AG04449 (cell line): ENCODE measurements at places on chromosomes 7 and 10.
A peak's percentile ranks its signal among the peaks of the same experiment; 100 is the strongest.

DNA sequence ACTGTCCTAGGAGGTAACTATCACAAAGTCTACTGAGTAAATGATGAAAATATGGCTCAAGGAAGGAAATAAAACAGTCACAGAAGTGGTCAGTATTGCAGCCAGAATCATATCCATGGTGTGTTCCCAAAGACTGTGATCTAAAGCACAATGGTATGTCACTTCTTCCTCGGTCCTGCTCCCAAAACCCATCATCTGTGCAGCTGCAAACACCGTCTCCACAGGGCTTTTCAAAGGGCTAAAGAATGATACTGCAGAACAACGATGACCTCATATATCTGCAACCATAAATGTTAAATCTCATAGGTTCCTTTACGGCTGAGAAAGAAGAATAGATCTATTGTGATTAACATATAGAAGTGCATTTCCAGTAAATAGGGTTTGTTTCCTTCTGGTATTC lies 465.0 kb downstream of the GRID1 start:
- DNase-seq = no peak

GRCh38 chr7:82964150-82964882 lies 198.4 kb downstream of the PCLO start:
- DNase-seq = no peak

- DNase-seq = no peak
Observed at GRCh38 chr10:77841711-77842375, 84.7 kb downstream of the DLG5 start.

- DNase-seq = no peak
Observed at GRCh38 chr7:37732253-37732652, 48.7 kb downstream of the GPR141 start.

GRCh38 chr7:55475855-55476803 lies 96.2 kb downstream of the VOPP1 start:
- peak; percentile 49 for DNase-seq

- no peak for DNase-seq
Observed at GRCh38 chr10:51620131-51620530, 79.3 kb downstream of the CSTF2T start.
